GOT3 (cell line): ENCODE measurements at places on chromosomes 5 and 9.

GRCh38 chr5:175724314-175725275 is 66.7 kb downstream of the HRH2 start:
- DNase-seq: no peak

DNA sequence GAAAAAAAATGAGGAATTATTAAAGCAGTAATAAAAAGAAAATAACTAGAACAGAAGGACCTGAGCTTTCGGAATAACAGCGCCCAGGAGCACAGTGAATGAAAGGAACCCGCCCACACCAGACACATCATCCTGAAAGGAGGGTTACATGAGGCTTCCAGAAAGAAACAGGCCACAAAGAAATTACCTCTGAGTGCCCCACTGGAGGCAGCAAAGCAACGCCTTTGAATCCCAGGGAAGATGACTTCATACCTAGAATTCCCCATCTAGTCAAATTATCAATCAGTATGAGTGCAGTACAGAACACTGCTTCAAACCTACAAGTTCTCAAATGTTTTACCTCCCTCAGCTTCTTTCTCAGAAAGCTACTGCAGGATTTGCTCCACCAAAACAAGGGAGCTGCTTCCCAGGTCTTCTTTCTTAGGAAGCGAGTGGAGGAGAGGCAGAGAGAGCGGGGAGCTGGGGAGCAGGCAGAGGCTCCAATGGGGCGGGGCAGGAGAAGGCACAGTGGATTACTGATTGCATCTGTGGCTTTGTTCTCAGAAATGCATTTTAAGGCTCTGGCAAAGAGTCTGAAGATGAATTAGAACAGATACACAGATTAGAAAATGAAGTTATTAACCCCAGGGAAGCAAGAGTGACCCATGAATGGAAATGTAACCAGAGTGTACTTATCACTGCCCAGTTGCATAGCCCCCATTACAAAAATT is 87.1 kb downstream of the SEMA4D start:
- DNase-seq: no peak

GRCh38 chr5:179192891-179193470 is 132.8 kb downstream of the ZNF354C start:
- no peak for DNase-seq

GRCh38 chr9:22278426-22278825 is 168.2 kb upstream of the DMRTA1 start:
- DNase-seq: no peak

- DNase-seq: no peak
These were observed 287.5 kb downstream of the ELAVL2 start for GRCh38 chr9:23538461-23539003.

GRCh38 chr9:73137914-73138313 is 13.8 kb upstream of the ANXA1 start:
- no peak for DNase-seq

GRCh38 chr5:67537439-67538148 is 341.0 kb upstream of the CD180 start:
- no peak for DNase-seq

DNA sequence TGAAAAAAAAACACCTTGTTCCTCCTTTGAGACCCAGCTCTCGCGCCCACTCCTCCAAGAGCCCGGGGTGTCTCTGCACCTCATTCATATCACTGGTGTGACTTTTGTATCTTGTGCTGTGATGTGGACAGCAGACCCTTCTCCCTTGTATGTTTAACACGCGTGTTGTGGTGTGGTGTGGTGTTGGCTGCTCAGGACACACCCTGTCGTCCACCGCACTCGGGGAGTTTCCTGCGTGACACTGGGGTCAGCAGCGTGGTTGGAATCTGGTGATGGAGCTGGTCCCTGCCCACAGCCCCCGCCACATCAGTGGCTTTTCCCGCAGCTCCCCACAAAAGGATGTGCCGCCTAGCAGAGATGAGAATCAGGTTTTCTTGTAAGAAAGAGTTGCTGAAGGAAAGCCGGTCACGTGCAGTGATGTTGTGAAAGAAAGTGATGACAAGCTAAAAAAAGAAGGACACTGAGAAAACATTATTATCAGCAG is 61.5 kb downstream of the TENT4A start:
- no peak for DNase-seq

- DNase-seq: no peak
These were observed 69.3 kb downstream of the TLE4 start for GRCh38 chr9:79641070-79641469.

DNA sequence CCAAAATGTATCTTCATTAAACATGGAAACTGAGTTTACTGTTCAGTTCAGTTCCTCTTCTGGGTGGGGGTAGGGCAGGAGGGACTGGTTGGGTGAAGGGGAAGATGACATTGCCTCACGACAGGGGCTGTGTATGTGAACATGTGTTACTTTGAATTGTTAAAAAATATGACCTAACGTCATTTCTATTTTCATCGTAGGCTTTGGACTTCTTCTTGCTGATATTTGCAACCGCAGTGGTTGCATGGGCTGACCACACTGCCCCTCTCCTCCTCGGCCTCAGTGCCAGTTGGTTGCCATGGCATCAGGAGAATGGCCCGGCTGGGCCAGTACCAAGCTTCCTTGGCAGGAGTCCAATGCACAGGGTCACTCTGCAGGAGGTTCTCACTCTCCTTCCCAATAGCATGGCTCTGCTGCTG is 41.5 kb downstream of the HACD4 start:
- no peak for DNase-seq

DNA sequence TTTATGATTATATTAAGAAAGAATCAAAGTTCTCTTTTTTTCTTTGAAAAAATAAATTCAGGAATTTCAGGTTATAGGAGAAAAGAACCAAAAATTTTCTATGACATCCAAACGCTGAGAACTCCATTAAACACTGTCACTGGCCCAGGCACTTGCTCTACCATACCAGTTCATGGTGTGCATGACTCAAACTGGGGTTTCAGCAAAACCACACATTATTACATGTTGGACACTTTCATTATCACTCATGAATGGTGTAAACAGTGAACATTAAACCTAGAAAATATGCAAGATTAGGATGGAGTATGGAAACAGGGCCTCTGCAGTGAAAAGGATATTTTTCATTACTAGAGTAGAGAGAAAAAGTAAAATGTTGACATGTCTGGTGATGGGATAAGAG is 369.9 kb upstream of the FAM174A start:
- no peak for DNase-seq

- no peak for DNase-seq
These were observed 62.3 kb upstream of the JAK2 start for GRCh38 chr9:4922730-4923129.

DNA sequence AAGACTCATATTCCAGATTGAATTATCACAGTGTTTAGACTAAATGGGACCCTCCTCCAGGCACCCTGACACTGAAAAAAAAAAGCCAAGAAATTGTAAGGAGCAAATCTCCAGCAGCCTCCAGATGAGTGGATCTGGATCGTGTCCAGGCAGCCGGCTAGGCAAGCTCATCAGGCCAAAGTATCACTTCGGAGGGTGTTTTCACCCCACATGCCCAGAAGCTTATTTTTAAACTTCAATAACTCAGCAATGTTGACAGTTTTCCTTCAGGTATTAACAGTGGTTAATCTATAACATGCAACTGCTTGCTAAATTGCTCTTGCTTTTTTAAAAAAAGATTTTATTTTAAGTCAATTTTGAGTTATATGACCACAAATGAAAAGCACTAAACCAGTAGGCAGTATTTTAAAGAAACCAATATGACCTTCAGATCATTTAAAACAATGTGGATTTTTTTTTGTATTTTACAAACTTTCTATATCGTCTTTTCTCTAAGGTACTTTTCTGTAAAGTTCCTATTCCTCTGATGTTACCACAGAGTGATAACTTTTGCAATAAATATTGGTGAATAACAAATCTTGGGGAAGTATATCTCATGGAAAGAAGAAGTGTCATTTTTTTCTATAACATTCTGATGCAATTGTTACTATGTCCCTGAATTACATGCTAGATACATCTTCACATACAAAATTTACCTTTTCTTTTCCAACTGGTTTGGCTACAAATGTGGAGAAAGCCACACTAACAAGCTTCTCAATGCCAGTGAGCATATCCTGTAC is 30.7 kb downstream of the ACOT12 start:
- DNase-seq: no peak

DNA sequence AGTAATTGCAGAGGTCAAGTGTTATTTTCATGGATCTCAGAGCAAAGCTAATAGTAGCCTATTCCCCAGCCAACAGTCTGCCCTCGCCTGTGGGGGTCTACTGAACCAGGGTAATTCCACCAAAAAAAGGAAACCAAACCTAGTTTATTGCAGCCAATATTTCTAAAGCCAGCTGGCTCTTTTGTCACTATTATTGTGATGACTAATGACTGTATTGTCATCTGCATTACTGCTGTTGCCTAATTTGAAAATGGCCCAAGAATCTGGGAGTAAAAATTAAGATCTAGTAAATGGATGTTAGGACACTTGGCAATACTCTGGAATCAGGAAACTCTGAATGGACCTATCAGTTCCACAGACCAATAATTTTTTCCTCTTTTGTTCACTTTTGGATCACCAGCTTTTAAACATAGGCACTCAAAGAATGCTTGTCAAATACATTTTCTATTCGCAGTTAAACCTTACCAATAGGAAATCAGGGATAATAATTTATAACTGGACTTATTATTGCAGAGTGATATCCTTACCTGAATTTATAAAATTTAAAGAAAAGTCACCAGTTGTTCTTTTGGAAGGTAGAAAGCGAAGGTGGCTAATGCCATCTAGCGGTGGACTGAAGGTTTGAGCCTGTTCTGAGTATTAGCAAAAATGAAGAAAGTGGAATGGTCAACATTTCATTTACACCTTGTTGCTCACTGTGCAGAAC is 69.2 kb downstream of the SYK start:
- no peak for DNase-seq

- no peak for DNase-seq
These were observed 11.1 kb upstream of the NRG2 start for GRCh38 chr5:140054086-140054689.

GRCh38 chr5:100902440-100903038 is 543 bp downstream of the ST8SIA4 start:
- no peak for DNase-seq

GRCh38 chr5:151070449-151070848 is 10.4 kb downstream of the TNIP1 start:
- DNase-seq: no peak

DNA sequence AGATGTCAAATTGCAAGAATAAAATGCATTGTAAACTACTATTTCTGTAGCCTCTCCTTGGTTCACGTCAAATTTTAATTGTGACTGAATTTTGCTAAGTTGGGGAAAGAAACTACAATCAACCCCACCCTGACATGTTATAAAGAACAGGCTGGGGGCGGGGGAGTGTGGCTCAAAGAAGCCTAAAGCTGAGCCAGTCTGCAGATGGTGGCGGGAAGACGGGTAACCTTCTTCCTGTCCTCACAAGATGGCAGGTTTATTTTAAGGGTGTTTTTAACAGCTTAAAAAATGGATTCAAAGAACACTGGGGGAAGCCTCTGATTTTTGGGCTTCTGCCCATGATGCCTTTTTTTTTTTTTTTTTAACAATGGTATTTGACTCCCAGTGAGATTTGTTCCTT is 68.5 kb upstream of the MELK start:
- DNase-seq: no peak

GRCh38 chr5:81904861-81905260 is 67.0 kb upstream of the ATG10 start:
- no peak for DNase-seq

DNA sequence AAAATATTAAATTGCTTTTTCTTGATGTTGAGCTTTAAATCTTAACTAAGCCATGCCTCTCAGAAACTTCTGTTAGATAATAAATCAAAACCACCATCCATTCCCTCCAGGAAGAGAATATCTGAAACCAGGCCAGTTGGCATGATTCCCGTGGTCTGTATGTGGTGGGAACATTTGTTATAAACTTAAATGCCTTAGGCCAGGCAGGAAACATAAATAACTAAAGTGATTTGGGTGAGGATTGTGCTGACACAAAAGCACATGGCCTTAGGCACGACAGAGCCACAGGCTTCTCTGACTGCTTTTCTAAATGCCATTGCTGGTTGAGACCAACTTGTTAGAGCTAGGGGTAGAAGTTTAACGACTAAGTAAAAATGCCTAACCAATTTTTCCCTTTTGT is 255.9 kb downstream of the GABRG2 start:
- DNase-seq: no peak

DNA sequence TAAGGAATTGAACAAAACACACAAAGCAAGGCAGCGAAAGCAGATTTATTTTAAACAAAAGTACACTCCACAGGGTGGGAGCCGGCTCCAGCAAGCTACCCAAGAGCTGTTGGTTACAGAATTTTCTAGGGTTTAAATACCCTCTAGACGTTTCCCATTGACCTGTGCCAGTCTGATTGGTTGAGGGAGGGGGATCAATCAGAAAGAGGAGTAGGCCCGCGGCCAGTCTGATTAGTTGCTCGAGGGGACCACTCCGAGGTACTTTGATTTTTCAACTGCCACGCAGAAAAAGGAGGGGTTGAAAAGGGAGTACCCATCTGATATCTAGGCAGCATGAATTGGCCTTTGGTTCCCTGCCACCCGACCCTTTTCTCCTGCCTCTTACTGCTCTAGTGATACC is 998 bp downstream of the SRP19 start:
- DNase-seq: no peak

DNA sequence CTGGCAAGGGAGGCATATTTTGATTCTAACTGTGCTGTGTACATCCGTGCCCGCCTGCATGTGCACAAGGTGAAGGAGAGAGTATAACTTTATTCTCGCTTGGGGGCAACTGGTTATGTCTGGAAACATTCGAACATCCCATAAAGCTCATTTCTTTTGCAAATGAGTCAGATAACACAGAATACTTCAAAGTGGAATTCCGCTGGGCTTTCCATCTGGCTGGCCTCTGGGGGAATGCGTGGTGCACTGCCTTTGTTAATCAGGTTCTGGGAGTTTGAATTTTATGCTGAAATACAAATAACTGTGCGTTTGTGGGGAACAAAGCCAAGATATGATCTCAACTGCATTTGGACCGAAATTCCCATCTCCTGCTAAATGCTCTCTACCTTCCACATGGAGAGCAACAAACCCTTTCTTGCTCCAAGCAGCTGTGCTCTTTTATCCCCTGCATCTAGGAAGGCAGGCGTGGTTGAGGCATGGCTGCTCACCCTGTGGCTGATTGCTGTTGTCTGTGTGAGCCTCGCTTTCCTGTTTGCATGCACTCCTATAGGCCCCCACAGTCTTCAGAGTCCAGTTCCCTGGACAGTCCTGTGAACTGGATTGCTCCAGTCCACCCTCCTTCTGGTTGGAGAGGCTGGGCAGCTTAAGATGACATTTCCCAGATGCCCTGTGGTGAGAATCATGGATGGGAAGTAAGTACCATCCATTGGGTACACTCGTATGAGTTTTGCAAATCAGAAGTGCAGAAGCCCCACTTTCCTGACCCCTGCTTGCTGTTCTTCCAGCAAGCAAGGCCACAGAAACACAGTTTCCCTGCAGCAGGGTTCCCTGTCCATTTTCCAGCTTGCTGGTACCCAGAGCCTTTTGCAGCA is 82.9 kb upstream of the ALDH1B1 start:
- no peak for DNase-seq

- no peak for DNase-seq
These were observed 1.5 kb upstream of the OR1N2 start for GRCh38 chr9:122551371-122551770.

DNA sequence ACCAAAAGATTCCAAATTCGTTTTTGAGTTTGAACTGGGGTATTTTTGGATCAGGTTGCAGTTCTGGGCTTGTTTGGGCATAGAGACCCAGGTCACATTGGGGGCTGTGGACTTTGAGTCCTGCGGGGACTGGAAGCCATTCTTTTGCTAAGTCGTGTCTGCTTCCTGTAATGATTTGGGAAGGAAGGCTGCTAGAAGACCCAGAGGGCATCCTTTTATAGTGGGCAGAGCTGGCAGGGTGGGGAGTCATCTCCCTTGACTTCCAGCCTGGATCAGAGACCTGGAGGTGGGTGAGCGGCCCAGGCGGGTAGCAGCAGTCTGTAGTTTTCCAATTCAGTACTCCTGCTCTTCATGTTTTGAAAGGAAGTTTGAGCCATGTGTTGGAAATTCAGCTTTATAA is 11.3 kb downstream of the ZNF618 start:
- no peak for DNase-seq
